ENCODE measurements at places on chromosomes 12 and 14. TPM values are rescaled to one million over a fixed set of nuclear protein-coding genes. Genes with fewer than 3 reads are reported as not detected.
A peak's percentile ranks its signal among the peaks of the same experiment; 100 is the strongest.

Gene ALKBH1
- 7.4 TPM for total RNA-seq

Gene HRK
- total RNA-seq, result 0.06 TPM

Gene BEST3
- total RNA-seq, result not detected

Gene DGKA
- 74.1 TPM for total RNA-seq

Gene OGFOD2
- 8.9 TPM for total RNA-seq

Gene HELB
- total RNA-seq, result 9.9 TPM

Gene TPPP2
- total RNA-seq, result not detected

Gene PMCH
- total RNA-seq, result not detected

Gene SLC25A47
- total RNA-seq, result not detected

Gene AQP6
- not detected for total RNA-seq

Gene ORMDL2
- 34.6 TPM for total RNA-seq

Gene PRICKLE1
- total RNA-seq, result 34.9 TPM

Gene KSR2
- total RNA-seq, result not detected

Gene SRRM4
- 0.27 TPM for total RNA-seq

Gene VWF
- 490 TPM for total RNA-seq

GRCh38 chr14:58861586-58861985 is 223.8 kb downstream of the DACT1 start:
- H3K36me3 ChIP-seq, result no peaks in the 10 kb centered on the region
- H3K27ac ChIP-seq, result no peak overlapping the region
- no peak for DNase-seq

DNA sequence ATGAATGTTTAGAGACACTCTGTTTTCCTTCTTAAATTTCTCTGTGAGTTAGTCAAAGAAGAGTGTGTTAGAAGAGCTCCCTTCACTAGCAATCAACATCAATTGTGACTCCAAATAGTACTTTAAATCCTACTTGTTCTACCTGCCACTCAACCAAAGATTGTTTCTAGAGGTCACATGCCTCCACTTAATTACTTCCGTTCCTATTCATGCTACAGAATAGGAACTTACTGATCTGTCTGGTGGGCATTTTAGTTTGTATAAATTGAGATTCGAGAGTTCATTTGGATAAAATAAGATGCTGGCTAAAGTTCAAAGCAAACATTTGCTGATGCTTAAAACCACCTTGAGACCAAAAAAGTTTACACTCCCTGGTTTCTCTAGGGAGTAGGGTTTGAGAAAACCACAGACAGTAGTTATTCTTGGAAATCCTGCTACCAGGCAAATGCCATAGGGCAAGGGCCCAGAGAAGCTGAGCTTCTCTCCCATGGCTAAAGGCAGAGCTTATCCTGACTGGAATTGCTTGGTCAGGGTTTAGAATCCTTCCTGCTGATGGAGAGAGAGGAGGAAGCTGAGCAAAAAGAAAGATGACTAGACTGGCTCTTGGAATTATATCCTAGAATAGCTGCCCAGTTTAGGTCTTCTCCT is 389.6 kb upstream of the ATP2B1 start:
- H3K27me3 ChIP-seq, result no peaks in the 10 kb centered on the region
- DNase-seq, result no peak
- H3K4me3 ChIP-seq, result no peak overlapping the region
- no peak overlapping the region for H3K27ac ChIP-seq
- H3K36me3 ChIP-seq, result no peaks in the 10 kb centered on the region

GRCh38 chr14:91573528-91573893 is 63.4 kb upstream of the PPP4R3A start:
- H3K4me1 ChIP-seq, result no peaks in the 10 kb centered on the region
- H3K36me3 ChIP-seq, result no peaks in the 10 kb centered on the region
- H3K27me3 ChIP-seq, result no peaks in the 10 kb centered on the region
- DNase-seq, result no peak

- no peaks in the 10 kb centered on the region for H3K27me3 ChIP-seq
- no peak for DNase-seq
- H3K36me3 ChIP-seq, result no peaks in the 10 kb centered on the region
- H3K27ac ChIP-seq, result no peak overlapping the region
Measured at GRCh38 chr14:85221832-85222231, 308.1 kb upstream of the FLRT2 start.

GRCh38 chr14:34322940-34323418 is 139.1 kb downstream of the SPTSSA start:
- no peak overlapping the region for H3K27ac ChIP-seq
- peak; percentile 75 for DNase-seq
- H3K4me1 ChIP-seq, result no peaks in the 10 kb centered on the region
- H3K27me3 ChIP-seq, result no peaks in the 10 kb centered on the region
- no peak overlapping the region for H3K4me3 ChIP-seq
- no peaks in the 10 kb centered on the region for H3K36me3 ChIP-seq

DNA sequence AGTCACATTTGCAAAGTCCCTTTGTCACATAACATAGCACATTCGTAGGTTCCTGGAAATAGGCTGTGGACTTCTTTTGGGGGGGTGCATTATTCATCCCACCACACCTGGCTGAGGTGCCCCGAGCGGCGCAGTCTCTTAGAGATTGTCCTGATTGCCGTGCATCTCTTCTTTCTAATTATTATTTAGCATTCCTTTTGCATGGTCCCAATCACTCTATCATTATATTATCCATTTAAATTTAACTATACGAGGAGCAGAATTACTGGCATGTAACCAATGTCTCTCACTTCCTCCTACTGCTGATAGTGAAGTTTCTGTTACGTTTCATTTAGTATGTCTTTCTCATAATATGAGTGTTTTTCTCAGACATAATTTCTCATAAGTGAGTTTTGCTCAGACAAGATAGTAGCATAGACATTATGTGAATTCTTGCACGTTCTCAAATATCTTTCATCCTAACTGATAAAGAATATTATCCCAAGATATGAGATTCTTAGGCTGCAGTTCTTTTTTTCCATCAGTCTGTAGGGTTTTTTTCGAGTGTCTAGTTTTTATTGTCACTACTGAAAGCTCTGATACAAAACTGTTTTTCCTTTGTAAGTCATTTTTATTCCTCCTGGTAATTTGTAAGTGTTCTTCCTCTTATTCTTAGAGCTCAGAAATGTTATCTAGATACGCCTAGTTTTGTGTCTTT is 444.3 kb downstream of the NELL2 start:
- H3K4me1 ChIP-seq, result no peaks in the 10 kb centered on the region
- H3K27me3 ChIP-seq, result no peaks in the 10 kb centered on the region
- no peak overlapping the region for H3K4me3 ChIP-seq

GRCh38 chr12:42609605-42610004 is 20.1 kb upstream of the PRICKLE1 start:
- no peak overlapping the region for H3K4me3 ChIP-seq
- H3K36me3 ChIP-seq, result no peaks in the 10 kb centered on the region
- no peaks in the 10 kb centered on the region for H3K4me1 ChIP-seq
- no peak overlapping the region for H3K27ac ChIP-seq
- H3K27me3 ChIP-seq, result no peaks in the 10 kb centered on the region

DNA sequence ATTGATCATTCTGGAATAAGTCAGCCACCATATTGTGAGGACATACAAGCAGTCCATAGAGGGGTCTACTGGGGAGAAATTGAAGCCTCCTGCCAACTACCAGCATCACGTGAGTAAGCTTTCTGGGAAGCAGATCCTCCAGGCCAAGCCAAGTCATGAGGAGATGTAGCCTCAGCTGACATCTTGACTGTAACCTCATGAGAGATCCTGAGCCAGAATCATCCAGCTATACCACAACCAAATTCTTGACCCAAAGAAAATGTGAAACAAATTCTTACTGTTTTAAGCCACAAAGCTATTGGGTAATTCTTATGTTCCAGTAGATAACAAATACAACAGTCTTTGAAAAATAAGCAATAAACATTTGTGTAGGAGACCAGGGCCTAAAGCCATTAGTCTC is 479.4 kb upstream of the DCN start:
- peaks cover 3% of the 10 kb centered on the region for H3K4me1 ChIP-seq
- H3K4me3 ChIP-seq, result no peak overlapping the region
- no peaks in the 10 kb centered on the region for H3K27me3 ChIP-seq
- no peak for DNase-seq

- no peaks in the 10 kb centered on the region for H3K4me1 ChIP-seq
- H3K27ac ChIP-seq, result no peak overlapping the region
Measured at GRCh38 chr12:67637718-67638117, 10.8 kb upstream of the DYRK2 start.

GRCh38 chr12:27003421-27004381 is 10.5 kb downstream of the TM7SF3 start:
- H3K36me3 ChIP-seq, result peaks cover 2% of the 10 kb centered on the region
- DNase-seq, result no peak

GRCh38 chr12:78964521-78964920 is 99.9 kb downstream of the SYT1 start:
- no peak for DNase-seq
- H3K36me3 ChIP-seq, result no peaks in the 10 kb centered on the region
- no peak overlapping the region for H3K27ac ChIP-seq
- H3K4me1 ChIP-seq, result no peaks in the 10 kb centered on the region
- no peak overlapping the region for H3K4me3 ChIP-seq

- H3K4me3 ChIP-seq, result no peak overlapping the region
- no peaks in the 10 kb centered on the region for H3K27me3 ChIP-seq
- H3K4me1 ChIP-seq, result no peaks in the 10 kb centered on the region
- H3K36me3 ChIP-seq, result no peaks in the 10 kb centered on the region
- no peak for DNase-seq
Measured at GRCh38 chr12:81797100-81797499, 38.0 kb upstream of the PPFIA2 start.

DNA sequence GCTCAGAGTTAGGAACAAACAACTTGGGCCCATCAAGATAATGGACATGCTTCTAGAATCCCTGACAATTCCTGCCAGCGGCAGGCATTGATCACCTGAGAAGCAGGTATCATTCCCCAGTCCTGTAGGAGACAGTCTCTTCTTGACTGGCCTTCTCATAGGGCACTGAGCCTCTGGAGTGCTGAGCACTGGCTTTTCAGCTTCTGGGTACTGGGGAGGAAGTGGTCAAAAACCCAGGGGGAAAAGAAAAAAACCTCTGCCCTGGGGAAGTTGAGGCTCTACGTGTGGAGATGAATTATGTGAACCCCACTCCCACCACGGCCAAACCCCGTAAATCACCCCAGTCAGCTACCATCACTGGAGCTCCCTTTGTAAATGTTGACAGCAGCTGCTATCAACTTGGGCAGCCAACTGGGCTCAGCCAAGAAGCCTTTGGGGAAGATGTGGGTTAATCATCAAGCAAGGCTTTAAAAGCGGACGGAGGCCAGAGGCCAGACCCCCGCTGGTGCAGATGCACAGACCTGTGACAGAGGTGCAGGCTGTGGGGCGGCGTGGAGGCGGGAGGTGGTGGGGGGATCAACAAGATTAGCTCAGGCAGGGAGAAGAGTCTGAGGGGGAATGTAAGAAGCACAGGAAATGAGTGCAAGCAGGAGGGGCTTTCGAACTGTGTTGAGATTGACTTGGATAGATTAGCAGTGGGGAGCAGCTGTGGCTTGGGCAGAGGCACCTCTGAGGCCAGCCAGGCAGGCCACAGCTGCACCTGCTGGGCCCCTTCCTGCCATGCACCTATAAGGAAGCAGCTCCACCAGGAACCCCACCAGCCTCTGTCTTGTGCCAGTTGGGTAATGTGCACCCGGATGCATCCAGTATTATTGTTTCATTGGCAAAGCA is 105.4 kb upstream of the HIF1A start:
- H3K36me3 ChIP-seq, result no peaks in the 10 kb centered on the region
- H3K27me3 ChIP-seq, result no peaks in the 10 kb centered on the region

DNA sequence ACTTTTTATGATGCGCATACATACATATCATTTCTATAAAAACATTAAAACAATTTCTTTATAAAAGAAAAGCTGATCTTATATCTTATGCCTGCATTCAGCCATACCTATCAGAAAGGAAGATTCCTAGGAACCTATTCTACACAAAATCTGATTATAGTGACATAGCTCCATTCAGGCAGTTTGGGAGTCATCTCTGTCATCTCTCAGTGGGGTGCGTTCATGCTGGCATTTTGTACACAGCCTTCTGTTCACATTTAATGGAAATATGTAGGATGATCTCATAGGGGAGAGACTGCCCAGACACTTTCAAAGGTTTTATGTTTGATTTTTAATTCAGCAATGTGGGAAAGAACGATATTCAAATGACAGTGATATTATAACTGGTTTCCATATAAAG is 52.9 kb downstream of the ATL1 start:
- no peaks in the 10 kb centered on the region for H3K27me3 ChIP-seq
- H3K4me1 ChIP-seq, result no peaks in the 10 kb centered on the region
- H3K27ac ChIP-seq, result no peak overlapping the region

- H3K27me3 ChIP-seq, result no peaks in the 10 kb centered on the region
- H3K4me1 ChIP-seq, result peaks cover 2% of the 10 kb centered on the region
- H3K27ac ChIP-seq, result no peak overlapping the region
- H3K4me3 ChIP-seq, result no peak overlapping the region
- DNase-seq, result no peak
- H3K36me3 ChIP-seq, result no peaks in the 10 kb centered on the region
Measured at GRCh38 chr12:115294453-115295133, 610.6 kb upstream of the TBX3 start.

- no peaks in the 10 kb centered on the region for H3K36me3 ChIP-seq
- H3K4me3 ChIP-seq, result no peak overlapping the region
- DNase-seq, result no peak
- no peaks in the 10 kb centered on the region for H3K4me1 ChIP-seq
- H3K27me3 ChIP-seq, result no peaks in the 10 kb centered on the region
Measured at GRCh38 chr12:121838126-121838525, 20.5 kb downstream of the HPD start.

GRCh38 chr14:76499399-76499798 is 123.5 kb downstream of the ESRRB start:
- no peaks in the 10 kb centered on the region for H3K27me3 ChIP-seq
- H3K4me3 ChIP-seq, result no peak overlapping the region

- H3K27me3 ChIP-seq, result no peaks in the 10 kb centered on the region
- H3K4me3 ChIP-seq, result peak within 1 kb of the TSS; percentile 87
- H3K4me1 ChIP-seq, result no peaks in the 10 kb centered on the region
- no peak for DNase-seq
- H3K36me3 ChIP-seq, result no peaks in the 10 kb centered on the region
Measured at GRCh38 chr14:95319312-95320077, at the start of gene CLMN. Gene CLMN (minus strand): TSS chr14:95319908. CDS start chr14:95319792, 116 bp downstream.

GRCh38 chr14:94424371-94424770 is 28.2 kb downstream of the SERPINA11 start:
- H3K27ac ChIP-seq, result no peak overlapping the region
- H3K36me3 ChIP-seq, result no peaks in the 10 kb centered on the region
- no peak for DNase-seq
- H3K4me3 ChIP-seq, result no peak overlapping the region

GRCh38 chr12:53499266-53500141 is at the start of gene MAP3K12:
Gene MAP3K12 (minus strand): TSS chr12:53499458. CDS start chr12:53487391, 12,067 bp downstream.
- DNase-seq, result peak; percentile 89
- H3K4me1 ChIP-seq, result no peaks in the 10 kb centered on the region
- H3K36me3 ChIP-seq, result no peaks in the 10 kb centered on the region
- peak within 1 kb of the TSS; percentile 99 for H3K27ac ChIP-seq
- H3K27me3 ChIP-seq, result no peaks in the 10 kb centered on the region

GRCh38 chr12:93060666-93061472 is 131.8 kb upstream of the EEA1 start:
- no peaks in the 10 kb centered on the region for H3K4me1 ChIP-seq
- no peak for DNase-seq
- H3K4me3 ChIP-seq, result no peak overlapping the region
- no peaks in the 10 kb centered on the region for H3K36me3 ChIP-seq
- H3K27ac ChIP-seq, result peak overlapping the region; percentile 85
- H3K27me3 ChIP-seq, result no peaks in the 10 kb centered on the region

- H3K27me3 ChIP-seq, result no peaks in the 10 kb centered on the region
- H3K4me1 ChIP-seq, result no peaks in the 10 kb centered on the region
- no peak overlapping the region for H3K27ac ChIP-seq
- H3K36me3 ChIP-seq, result no peaks in the 10 kb centered on the region
- no peak for DNase-seq
Measured at GRCh38 chr12:10169104-10169503, 2.8 kb downstream of the OLR1 start.
